ENCODE measurements at places on chromosomes 5 and 9. TPM values are rescaled to one million over a fixed set of nuclear protein-coding genes. Genes with fewer than 3 reads are reported as not detected.
A peak's percentile ranks its signal among the peaks of the same experiment; 100 is the strongest.

DNA sequence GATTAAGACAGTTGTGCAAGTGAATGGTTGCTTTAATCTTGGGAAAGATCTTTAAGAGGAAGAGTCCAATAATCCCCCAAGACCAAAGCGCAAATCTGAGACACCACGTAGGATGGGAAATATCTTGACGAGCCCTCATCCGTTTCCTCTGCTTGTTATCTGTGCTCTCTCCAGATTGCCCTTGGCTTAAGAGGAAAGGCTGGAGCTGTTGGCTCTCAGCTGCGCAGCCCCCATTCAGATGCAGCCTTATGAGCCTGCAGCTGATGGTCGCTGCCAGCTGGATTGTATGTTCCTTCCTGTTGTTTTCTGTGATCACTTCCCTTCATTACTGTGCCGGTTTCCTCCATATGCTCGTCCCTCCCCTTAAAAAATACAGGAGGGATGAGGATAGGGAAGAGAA lies 47.7 kb downstream of the PWWP2A start:
- DNase-seq: no peak

DNA sequence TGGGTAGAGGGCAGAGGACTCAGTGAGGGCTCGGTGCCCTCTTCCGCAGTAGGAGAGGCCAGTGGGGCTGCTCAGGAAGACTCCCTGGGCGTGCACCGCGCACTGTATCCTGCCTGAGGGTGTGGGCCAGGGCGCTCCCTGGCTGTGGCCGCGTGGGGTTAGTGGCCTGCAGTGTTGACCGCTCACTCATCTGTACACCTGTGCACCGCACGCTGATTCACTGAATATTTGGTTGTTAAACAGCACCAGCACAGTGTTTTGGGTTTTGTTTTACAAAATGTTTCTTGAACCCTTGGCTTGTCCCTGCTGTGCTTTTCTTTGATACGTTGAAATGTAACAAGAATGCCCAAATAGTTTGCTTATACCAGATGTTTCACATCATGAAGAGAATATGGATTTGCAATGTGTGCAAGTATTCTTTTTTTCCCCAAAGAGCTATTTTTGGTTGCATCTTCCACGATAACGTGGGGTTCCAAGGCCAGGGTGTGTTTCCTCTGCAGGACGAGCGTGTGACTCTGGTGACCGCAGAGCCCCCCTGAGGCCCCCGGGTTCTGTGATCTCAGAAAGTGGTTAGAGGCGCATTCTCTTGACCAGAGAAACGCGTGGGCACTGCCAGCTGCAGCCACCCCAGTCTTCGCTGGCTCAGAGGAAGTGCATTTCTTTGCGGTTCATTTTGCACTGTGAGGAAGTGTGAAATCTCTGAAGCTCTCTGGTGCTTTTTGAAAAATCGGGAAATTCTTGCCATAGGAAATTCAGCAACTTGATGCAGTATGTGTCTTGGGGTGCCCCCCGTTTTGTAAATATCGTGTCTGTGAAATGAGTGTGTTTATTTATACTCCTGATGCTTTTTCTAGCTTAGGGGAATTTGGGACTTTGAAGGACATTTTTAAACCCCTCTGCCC lies 46.9 kb downstream of the AHRR start:
- DNase-seq: peak; percentile 53

GRCh38 chr5:132268769-132269551 lies 11.5 kb downstream of the PDLIM4 start:
- no peak for DNase-seq

GRCh38 chr9:116497095-116497890 lies 189.8 kb upstream of the TRIM32 start:
- no peak for DNase-seq

DNA sequence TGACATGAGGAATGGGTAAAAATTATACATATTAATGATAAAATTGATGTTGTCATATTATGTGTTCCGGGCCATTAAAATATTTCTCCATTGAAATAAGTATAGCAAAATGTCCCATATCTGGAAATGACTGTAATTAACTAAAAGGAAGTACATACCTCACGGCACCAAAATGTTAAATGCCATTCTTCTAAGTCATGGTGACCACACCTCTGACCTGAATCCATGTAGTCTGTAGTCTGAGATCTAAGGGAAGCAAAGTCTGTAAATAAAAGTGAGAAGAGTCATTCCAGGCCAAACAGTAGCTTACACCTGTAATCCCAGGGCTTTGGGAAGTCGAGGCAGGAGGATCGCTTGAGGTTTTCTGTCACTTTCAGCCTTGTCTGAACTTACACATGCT lies 8.7 kb upstream of the GDA start:
- no peak for DNase-seq

DNA sequence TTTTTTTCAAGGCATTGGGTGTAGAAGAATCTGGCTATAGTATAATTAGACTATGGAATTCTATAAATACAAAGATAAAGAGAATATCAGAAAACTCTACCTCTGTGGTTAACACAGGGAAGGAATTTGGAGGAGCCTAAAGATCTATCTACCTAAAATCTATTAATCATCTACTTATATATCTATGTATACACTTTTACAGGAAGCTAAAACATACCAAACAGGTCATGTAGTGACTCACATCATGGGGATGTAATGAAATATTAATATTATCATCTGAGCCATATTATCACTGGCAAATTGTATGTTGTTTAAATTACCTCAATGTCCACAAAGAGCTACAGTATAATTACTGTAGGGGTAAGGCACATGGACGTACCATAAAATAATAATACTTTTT lies 1748.2 kb downstream of the EFNA5 start:
- no peak for DNase-seq

DNA sequence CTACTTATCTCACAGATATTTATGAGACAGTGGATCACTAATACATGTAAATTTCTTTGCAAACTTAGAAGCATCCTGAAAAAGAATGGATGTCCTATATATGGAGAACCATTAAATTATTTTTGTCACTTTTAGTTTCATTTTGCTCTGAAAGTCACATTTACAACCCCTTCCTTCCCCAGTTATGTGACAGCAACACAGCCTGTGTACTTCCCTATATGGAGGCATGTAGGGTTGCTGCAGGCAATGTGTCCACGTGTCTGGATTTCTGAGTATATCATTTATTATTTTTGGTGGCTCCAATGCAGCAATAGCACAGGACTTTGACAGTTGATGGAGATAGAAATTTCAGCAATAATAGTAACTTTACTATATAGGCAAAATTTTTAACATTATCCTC lies 156.4 kb downstream of the ST8SIA4 start:
- no peak for DNase-seq

DNA sequence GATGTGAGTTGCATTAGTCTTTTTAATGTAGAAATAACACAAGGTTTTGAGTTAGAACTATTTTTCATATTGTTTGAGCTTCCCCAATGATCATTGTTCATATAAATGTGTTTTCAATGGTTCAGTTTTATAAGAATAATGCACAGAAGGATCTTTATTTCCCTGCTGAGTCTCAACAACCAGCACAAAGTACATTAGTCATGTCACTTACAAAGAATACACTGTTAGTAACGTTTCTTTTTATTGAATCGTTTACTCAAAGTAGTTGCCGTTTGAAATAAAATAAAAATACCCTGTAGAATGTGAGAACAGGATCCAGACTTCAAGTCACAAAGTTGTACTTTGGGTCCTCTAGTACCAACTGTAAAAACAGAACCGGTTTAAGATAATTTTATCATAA lies 41.5 kb downstream of the ERCC8 start:
- DNase-seq: no peak

DNA sequence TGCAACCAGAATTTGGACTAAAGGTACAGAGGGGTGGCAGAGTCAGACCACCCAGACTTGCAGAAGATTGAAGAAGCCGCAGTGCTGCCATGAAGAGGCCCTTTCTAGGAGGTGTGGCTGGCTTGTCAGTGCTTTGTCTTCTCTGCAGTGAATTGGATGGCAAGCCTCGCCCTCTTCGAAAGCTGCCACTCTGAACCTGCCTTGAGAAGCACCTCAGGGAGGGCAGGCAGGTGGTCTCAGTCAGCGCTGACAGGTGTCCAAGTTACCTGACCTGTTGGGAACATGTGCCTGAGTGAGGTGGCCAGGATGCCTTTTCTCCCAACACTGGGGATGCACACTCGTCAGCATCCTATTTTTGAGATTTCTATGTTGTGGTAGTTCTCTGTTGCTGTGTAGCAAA lies 6.2 kb downstream of the TENT4A start:
- DNase-seq: no peak

- DNase-seq: no peak
Observed at GRCh38 chr5:150346592-150346991, 10.9 kb upstream of the TCOF1 start.

GRCh38 chr9:124749781-124750180 lies 21.3 kb downstream of the NR6A1 start:
- no peak for DNase-seq

GRCh38 chr5:54215233-54215736 lies 95.1 kb downstream of the ARL15 start:
- no peak for DNase-seq

DNA sequence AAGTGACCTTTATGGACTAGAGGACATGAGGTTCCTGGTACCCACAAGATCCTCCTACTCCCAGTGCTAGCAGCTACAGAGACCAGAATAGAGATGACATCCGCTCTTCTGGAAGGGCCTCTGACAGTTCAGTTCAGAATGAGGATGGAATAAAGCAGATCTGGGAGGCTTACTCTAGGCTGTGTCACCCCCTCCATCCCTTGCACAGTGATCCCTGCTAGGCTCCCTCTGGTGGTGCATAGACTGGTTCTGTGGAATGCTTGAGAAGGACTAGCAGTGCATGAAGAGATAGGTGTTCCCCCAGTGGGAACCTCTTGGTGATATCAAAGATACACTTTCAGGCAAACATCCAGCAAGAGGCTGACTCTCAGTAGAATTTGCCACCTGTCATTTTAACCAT lies 83.0 kb downstream of the NPR3 start:
- DNase-seq: no peak

- no peak for DNase-seq
Observed at GRCh38 chr5:4189317-4189716, 593.7 kb downstream of the IRX1 start.

Gene MUSK
- not detected for total RNA-seq

Gene SH3GL2
- total RNA-seq: not detected

Gene PCDHB7
- total RNA-seq: not detected

Gene DEPDC1B
- 40.8 TPM for total RNA-seq

Gene FPGS
- total RNA-seq: 73.8 TPM

Measured in activated naive CD4-positive, alpha-beta T cell treated with anti-CD3 and anti-CD28 coated beads, Interleukin-2, amount 50 U/mL, for 72 hours (primary cell).